EL (cell line): ENCODE measurements at places on chromosomes 3 and 15.

DNA sequence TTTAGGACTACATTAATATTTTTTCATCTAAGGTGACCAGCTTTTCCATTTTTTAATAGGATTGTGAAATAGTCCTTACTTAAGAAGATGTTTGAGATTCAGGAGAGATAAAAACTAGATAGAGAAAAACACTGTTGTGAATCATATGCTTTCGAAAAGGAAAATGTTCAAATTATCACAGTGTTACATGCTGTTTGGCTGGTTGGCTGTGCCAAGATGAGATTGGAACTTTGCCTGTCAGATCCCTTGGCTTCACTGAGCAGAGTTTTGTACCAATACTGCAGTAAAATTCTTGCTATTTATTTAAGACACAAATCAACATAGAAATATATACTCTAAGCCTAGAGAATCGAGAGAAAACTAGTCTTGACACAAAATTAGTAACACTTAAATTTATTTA is 117.2 kb downstream of the OXSM start:
- no peak for DNase-seq

DNA sequence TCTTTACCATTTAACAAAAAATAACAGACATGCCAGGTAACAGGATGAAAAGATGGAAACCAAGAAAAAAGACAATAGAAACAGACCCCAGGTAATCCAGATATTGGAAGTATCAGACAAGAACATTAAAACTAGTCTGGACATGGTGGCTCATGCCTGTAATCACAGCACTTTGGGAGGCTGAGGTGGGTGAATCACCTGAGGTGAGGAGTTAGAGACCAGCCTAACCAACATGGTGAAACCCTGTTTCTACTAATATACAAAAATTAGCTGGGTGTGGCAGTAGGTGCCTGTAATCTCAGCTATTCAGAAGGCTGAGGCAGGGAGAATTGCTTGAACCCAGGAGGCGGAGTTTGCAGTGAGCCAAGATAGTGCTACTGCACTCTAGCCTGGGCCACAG is 40.6 kb downstream of the ACAD9 start:
- no peak for DNase-seq

DNA sequence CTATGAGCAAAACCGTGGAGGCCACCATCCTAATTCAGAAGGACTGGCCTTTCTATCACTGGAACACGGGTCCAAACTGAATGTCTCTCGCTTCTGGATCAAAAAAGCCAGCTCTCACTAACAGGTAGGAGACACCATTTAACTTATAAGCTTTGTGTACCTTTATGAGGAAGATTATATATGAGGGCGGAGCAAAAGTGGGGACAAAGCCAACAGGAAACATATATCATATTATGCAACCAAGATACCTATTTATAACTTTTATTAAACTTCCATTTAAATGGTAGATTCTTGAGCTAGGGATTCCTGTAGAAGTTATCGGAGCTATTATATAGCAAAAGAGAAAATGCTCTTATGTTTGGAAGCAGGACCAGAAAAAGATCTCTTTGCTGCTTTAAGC is 78.4 kb downstream of the IGF2BP2 start:
- DNase-seq: no peak

- DNase-seq: no peak
Measured at GRCh38 chr15:81966631-81967030, 79.2 kb downstream of the MEX3B start.
